A549 treated with AZD2906 at 1 μM for 4 hours (cell line): ENCODE measurements at places on chromosomes 1 and 21. TPM values are rescaled to one million over a fixed set of nuclear protein-coding genes. Genes with fewer than 3 reads are reported as not detected.

The HDGF gene
- total RNA-seq = 403 to 447 TPM (median 425 TPM) in 5 replicates

The GPR89A gene
- 14.4 to 17.3 TPM (median 15.2 TPM) in 5 replicates for total RNA-seq

The KRTAP19-1 gene
- not detected in 5 replicates for total RNA-seq

The TMEM200B gene
- 0.07 to 0.20 TPM (median 0.10 TPM) in 5 replicates for total RNA-seq

The KCNT2 gene
- 0.02 to 0.03 TPM (median 0.03 TPM) in 3 of 5 replicates, not detected in the others for total RNA-seq

The EIF4G3 gene
- total RNA-seq = 16.4 to 19.0 TPM (median 18.4 TPM) in 5 replicates

The SPRR3 gene
- total RNA-seq = not detected in 5 replicates

The SELENBP1 gene
- 6.4 to 8.5 TPM (median 7.8 TPM) in 5 replicates for total RNA-seq

The AKT3 gene
- total RNA-seq = 16.6 to 23.3 TPM (median 21.7 TPM) in 5 replicates

The ETV3L gene
- total RNA-seq = not detected in 5 replicates

The RHBDL2 gene
- total RNA-seq = 1.4 to 2.6 TPM (median 1.9 TPM) in 5 replicates

The FTCD gene
- 0.23 to 0.24 TPM (median 0.23 TPM) in 3 of 5 replicates, not detected in the others for total RNA-seq

The HES2 gene
- total RNA-seq = 3.1 to 6.0 TPM (median 4.8 TPM) in 5 replicates

The ALX3 gene
- not detected in 5 replicates for total RNA-seq

The GRIK3 gene
- total RNA-seq = not detected in 5 replicates

The IL20 gene
- 0.10 TPM in 1 of 5 replicates, not detected in the others for total RNA-seq

The ATP1A4 gene
- total RNA-seq = 0.07 TPM in 1 of 5 replicates, not detected in the others

The CHI3L2 gene
- total RNA-seq = 0.13 to 0.53 TPM (median 0.39 TPM) in 5 replicates
